ENCODE measurements at places on chromosomes 6 and 20.

DNA sequence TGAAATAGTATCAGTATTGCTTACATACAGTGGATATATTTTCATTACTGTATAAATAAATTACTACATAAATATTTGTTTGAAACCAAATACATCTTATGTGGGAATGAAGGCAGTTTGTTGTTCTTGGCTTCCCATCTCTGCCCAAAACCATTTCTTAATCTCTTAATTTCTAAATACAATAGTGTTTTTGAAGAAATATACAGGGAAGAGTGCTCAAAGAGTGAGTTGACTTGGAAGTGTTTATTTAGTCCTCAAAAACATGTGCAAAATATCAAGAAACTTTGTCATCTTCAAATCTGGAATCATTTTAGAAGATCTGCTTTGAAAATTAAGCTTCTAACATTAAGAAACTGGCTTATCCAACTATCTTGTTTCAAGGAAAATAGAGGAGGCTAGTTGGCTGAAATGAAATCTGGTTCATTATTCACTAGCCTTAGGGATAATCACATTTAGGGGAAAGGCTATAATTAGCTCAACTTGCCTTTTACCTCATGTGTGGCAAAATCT is 259.8 kb upstream of the FLRT3 start:
- no peak for DNase-seq

GRCh38 chr6:68046756-68047155 is 588.3 kb upstream of the ADGRB3 start:
- no peak for DNase-seq

- DNase-seq: peak; percentile 54
Observed at GRCh38 chr20:36199345-36200257, 36.7 kb upstream of the AAR2 start.

- no peak for DNase-seq
Observed at GRCh38 chr6:65259982-65260381, 447.0 kb downstream of the EYS start.

DNA sequence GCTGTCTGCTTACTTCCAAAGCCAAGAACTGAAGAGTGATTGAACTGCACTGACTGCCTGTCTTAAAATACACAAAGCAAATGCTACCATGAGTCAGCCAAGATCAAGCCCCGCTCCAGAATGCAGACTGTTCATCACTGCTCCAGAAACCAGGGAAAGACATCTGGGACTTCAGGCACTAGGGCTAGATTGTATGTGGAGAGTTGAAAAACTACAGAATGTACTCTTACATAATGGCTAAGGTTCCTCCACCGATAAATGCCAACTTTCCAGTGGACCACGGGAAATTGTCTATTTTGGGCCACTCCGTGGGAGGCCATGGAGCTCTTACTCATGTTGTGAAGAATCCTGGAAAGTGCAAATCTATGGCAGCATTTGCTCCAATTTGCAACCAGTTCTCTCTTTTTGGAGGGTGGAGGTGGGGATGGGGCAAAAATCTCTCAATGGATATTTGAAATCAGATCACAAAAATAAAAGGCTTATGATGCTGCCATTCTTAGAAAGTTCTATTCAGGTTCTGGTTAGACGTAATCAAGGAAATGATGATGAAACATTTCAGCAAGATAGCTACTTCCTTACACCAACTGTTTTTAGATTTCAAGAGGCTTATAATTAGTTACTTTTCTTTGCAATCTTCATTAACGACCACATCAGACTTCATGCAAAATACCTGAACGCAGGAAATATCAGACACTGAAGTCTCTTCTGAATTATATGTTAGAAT is 11.8 kb upstream of the CAP2 start:
- no peak for DNase-seq

DNA sequence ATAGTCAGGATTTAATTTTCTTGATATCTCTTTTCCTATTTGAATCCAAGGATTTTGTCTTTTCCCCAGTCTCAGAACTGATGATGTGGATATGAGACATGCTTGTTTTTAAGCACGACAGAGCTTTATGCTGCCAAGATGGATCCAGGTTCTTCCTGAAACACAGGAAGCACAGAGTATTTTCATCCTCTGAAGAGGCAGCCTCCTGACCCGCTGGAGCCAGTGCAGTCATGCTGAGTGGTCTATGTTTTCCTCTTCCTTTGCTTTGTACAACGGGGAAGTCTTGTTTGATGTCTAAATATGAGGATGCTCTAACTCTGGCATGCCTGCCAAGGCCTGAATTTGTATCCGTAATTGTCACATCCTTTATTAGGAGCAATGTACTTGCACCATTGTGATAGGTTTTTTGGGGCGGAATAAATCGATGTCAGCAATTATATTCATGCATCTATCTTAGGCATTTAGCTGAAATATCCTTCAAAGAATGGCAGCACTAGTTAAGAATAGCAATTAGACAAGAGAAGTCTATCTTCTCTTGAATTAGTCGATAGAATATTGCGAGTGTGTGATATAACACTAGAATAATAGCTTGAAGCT is 407.1 kb upstream of the JAG1 start:
- DNase-seq: no peak

- DNase-seq: no peak
Observed at GRCh38 chr20:61935926-61936700, 129.6 kb downstream of the TAF4 start.

GRCh38 chr6:75946146-75946831 is 126.2 kb downstream of the IMPG1 start:
- no peak for DNase-seq

DNA sequence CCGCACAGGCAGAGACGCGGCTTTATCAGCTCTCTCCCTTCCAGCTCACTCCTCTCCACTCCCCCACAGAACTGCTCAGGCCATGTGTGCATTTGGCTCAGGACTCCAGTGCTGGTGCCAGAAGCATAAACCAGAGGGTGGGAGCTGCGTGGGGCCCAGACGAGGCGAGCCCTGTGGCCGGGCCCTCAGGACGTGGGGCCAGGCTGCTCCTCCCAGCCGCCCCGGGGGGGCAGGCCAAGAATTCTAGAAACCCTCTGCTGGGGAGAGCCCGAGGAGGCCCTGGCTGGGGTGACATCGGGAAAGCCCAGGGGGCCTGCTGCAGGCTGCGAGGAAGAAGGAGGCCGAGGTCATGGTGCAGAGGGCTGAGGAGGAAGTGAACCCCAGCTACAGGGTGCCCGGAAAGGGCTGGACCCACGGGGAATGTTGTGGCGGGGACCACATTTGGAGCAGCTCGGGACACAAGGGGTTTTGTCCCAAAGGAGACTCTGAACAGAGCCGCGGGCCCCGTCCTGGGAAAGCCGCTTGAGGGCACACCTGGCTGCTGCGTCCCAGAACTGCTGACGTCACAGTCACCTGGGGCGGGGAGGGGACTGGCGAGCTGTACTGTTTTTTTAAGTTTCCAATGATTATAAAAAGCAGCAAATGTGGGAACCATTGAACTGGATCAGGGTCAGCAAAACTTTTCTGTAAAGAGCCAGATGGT is 107.1 kb downstream of the BANF2 start:
- DNase-seq: no peak

- no peak for DNase-seq
Observed at GRCh38 chr6:63714091-63714490, 78.5 kb downstream of the PHF3 start.

- DNase-seq: no peak
Observed at GRCh38 chr6:40022867-40023266, 88.6 kb upstream of the MOCS1 start.

DNA sequence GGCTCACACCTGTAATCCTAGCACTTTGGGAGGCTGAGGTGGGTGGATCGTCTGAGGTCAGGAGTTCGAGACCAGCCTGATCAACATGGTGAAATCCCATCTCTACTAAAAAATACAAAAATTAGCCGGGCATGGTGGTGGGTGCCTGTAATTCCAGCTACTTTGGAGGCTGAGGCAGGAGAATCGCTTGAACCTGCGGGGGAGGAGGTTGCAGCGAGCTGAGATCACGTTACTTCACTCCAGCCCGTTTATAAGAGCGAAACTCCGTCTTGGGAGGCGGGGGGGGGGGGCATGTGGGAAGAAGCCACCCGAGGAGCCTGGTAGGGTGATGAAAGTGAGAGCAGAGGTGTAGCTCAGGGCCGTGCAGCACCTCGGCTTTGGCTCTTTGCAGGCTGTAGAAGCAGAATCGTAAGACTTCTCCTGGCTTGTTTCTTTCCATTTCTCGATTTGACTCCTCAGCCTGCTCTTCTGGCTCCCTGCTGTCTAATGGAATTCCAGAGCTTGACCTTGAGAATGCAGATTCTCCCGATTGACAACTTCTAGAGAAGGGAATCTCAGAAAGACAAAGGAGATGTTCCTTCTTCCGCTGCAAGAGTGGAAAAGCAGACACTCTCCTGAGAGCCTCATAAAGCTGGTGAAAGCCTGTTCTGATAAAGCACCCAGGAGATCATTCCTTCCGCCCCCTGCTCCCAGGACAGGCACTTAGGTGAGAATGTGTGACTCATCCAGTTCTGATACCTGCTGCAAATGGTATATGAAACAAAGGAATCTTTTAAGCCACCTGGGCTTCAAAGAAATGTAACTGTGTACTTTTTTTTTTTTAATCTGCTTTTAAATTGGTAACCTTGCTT is 26.0 kb upstream of the PPP1R16B start:
- DNase-seq: no peak
